Activated T-cell treated with anti-CD3 and anti-CD28 coated beads for 1 hour (primary cell): ENCODE measurements at places on chromosomes 2 and 18.

GRCh38 chr18:73235491-73235890 lies 367.7 kb upstream of the NETO1 start:
- no peak for DNase-seq

DNA sequence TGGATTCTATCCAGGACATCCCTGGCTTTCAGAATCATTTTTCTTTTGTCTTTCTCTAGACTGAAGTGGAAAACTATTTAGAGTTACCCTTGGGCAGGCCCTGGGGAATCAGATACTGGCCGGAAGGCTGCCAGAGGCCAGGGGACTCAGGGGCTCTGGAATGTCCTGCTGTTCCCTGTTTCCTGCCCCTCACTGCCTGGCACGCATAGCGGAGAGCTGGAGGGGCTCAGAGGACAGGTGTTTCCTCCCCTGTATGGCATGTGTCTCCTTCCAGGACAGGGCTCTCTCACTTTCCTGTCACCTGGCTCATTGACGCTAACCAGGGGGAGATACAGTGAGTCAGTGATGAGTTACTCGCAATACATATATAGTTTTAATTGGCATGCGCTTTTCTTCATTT lies 38.8 kb downstream of the DYSF start:
- DNase-seq: no peak

GRCh38 chr18:55998071-55998522 lies 410.1 kb upstream of the TCF4 start:
- DNase-seq: no peak

GRCh38 chr18:69064063-69064462 lies 266.2 kb downstream of the CCDC102B start:
- DNase-seq: no peak

- DNase-seq: no peak
Observed at GRCh38 chr2:215454519-215455246, 18.8 kb upstream of the FN1 start.

DNA sequence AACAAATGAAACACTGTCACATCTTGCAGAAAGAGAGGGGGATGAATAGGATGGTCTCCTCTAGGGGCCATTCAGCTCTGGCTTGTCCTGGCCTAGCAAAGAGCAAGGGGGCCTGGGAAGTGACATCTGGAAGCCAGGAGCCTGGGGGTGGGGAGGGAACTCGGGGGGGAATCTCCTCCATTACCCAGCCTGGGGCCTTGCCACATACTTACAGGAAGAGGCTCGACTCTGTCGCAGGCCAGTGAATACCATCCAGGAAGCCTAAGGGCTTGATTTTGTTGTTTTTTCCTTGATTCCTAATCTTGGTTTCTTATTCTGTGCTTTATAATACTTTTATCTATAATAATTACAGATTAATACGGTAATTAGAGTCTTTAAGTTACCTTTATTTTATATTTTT lies 797.5 kb upstream of the ID2 start:
- DNase-seq: no peak

DNA sequence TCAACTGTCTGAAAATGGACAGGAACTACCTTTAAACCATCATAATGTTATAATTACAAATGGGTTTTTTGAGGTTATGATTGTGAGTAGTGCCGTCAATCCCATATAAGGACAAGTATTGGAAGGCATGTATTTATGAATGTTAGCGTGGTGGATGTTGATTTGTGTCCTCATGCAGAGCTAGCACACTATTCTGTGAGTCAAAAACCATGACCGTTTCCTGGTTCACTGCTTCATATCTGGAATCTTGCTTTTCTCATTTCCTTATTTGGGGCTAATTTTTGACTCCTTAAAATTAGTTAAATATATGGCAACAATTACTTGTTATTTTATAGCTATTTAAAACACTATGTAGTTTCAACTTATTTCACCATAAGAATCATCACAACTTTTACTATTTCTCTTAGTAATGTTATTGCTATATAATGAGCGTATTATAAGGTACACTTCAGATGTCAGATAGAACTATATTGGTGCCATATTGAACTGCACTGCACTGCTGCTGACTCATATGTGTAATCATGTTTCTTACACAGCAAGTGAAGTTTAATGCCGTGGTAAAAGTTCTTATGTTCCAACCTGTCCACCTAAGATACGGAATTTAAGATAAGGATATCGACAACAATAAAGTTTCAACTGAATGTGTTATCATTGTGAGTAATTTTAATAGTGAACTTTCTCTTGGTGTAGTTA lies 192.8 kb downstream of the PTGR3 start:
- DNase-seq: no peak

GRCh38 chr2:117553448-117553847 lies 261.0 kb upstream of the DDX18 start:
- no peak for DNase-seq

- DNase-seq: no peak
Observed at GRCh38 chr18:63514888-63515678, 27.1 kb upstream of the SERPINB12 start.

- DNase-seq: no peak
Observed at GRCh38 chr2:135555311-135555710, 24.0 kb downstream of the R3HDM1 start.

GRCh38 chr18:23422751-23423418 lies 30.2 kb upstream of the RIOK3 start:
- no peak for DNase-seq

DNA sequence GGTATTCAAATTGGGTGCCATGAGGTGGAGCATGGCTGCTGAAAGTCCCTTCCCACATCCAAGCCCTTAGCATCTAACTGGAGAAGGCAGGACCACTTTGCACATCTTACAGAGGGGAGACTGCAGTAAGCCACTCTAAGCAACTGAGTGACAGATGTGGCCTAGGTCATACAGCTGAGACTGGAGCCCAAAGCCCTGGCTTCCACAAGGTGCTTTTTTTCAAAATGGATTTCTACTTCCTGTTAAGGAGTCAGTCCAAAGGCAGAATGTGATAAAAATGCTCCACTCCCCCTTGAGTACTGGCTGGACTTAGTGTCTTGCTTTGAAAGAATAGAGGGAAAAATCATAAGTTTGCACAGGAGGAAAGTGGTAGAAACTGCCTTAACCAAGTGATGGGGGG lies 424.0 kb upstream of the SPRED2 start:
- no peak for DNase-seq

DNA sequence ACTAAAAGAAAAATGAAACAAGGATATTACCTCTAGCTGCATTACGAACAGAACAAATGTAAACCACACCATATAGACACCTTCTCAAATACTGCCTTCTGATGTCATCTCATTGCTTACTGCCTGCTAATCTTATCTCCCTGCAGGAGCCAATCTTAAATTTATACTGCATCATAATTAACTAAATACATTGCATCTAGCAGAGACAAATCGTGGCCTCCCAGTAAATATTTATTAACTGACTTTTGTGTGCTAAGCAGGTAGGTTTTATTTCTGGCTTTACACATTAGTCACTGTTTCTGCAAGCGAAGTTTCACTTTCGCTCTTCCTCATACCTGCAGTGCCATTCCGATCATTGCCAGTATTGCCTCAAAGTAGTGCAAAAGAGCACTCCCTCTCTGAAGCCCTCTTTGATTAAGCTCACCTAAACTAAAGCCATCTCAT lies 67.5 kb downstream of the SPATS2L start:
- no peak for DNase-seq

- no peak for DNase-seq
Observed at GRCh38 chr2:28539118-28539541, 43.3 kb downstream of the PLB1 start.

DNA sequence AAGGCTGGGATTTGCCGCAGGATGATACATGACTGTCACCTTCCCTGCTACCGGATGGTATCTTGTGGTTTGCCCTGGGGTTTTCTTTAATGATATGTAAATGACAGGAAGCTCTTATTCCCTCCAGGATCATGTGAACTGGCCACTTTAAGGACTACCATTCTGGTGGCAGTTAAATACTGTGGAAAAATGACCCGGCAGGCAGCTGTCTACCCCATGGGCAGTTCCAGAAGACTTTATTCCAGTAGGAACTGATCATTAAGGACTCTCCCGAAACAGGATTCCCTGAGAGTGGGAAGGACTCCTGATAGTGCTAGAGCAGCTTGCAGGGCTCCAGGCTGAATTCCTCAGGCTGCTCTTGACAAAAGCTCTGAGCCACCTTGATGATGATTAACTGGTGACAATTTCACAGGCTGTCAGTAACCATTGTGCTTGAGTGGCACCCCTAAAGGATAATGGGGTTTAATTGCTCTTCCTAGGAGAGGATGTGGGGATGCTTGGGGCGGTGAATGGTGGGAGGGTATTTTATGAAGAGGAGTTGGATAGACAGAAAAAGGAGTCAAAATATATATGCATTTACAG lies 212.0 kb downstream of the CPS1 start:
- DNase-seq: no peak

GRCh38 chr2:234257859-234258561 lies 207.5 kb downstream of the SPP2 start:
- DNase-seq: no peak
